ENCODE measurements at places on chromosomes 12 and 14.
A peak's percentile ranks its signal among the peaks of the same experiment; 100 is the strongest.

DNA sequence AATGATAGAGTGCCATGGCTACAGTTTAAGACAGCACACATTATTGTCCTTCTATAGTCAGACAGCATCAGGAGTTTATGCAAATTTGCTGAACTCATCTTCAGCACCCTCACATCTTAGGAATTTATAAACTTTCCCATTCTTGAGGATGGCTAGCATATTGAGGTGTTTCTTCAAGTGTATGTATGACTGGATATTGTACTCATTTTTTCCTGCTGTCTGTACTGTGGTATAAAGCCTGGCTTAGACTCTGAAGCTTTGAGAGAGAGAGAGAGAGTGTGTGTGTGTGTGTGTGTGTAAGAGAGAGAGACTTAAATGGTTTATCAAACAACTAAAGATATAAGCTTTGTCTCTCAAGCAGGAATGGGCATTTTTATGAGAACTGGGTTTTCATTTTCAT is 161.6 kb downstream of the PIK3C2G start:
- no peak for DNase-seq
- H3K4me3 ChIP-seq: no peak overlapping the region
- H3K36me3 ChIP-seq: no peaks in the 10 kb centered on the region
- peaks cover 7% of the 10 kb centered on the region for H3K4me1 ChIP-seq

DNA sequence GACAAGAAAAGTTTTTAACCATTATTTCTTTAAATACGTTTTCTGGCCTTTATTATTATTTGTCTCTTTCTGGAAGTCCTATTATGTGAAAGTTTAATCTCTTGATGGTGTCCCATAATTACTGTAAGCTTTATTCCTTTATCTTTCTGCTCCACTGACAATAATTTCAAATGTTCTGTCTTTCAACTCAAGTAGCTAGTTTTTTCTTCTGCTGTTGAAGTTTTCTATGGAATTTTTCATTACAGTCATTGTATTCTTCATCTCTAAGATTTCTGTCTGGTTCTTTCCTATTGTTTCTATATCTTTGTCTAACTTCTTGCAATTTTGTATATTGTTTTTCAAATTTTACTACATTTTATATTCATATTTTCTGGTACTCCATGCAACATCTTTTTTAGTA is 173.6 kb upstream of the MGAT4C start:
- H3K27me3 ChIP-seq: peaks cover 4% of the 10 kb centered on the region
- no peak overlapping the region for H3K4me3 ChIP-seq
- DNase-seq: no peak
- no peaks in the 10 kb centered on the region for H3K36me3 ChIP-seq
- no peaks in the 10 kb centered on the region for H3K4me1 ChIP-seq

GRCh38 chr14:55938249-55938791 is 179.9 kb upstream of the PELI2 start:
- H3K4me3 ChIP-seq: no peak overlapping the region
- no peaks in the 10 kb centered on the region for H3K4me1 ChIP-seq
- H3K27ac ChIP-seq: no peak overlapping the region
- peaks cover 4% of the 10 kb centered on the region for H3K27me3 ChIP-seq
- no peak for DNase-seq

DNA sequence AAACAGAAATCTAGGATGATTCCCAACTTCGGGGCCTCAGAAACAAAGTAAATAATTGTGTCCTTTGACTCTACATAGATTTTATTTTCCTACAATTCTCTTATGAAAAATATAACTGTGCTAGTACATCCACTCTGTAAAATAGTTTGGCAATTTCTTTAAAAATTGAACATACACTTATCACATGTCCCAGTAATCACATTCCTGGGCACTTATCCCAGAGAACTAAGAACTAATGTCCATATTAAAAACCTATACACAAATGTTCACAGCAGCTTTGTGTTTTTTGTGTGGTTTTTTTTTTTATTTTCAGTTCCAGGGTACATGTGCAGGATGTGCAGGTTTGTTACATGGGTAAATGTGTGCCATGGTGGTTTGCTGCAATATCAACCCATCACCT is 99.0 kb downstream of the KCNH5 start:
- H3K4me3 ChIP-seq: no peak overlapping the region
- H3K36me3 ChIP-seq: peaks cover 26% of the 10 kb centered on the region
- DNase-seq: no peak
- no peak overlapping the region for H3K27ac ChIP-seq
- H3K4me1 ChIP-seq: no peaks in the 10 kb centered on the region

GRCh38 chr14:56813143-56813551 is 2.9 kb upstream of the OTX2 start:
- no peaks in the 10 kb centered on the region for H3K36me3 ChIP-seq
- H3K27me3 ChIP-seq: peaks cover 100% of the 10 kb centered on the region
- no peak overlapping the region for H3K27ac ChIP-seq
- H3K4me3 ChIP-seq: no peak overlapping the region

DNA sequence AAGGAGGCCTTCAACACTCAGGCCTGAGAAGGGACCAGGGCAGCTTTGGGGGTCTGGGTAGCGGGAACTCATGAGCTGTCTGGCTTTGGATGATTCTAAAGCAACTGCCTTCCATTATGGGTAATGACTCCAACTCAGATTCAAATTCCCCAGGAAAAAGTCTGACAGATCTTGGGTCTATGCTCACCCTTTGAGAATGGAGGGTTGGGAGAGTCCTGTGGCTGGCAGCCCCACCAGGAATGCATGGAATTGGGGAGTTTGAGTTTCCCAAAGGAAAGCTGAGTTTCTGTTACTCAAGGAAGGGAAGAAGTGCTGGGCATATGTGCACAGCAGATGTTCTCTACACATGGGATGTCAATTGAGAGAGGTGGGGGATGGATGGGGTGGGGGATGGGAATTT is 22.4 kb upstream of the LTBP2 start:
- peaks cover 65% of the 10 kb centered on the region for H3K4me1 ChIP-seq
- H3K27me3 ChIP-seq: peaks cover 11% of the 10 kb centered on the region
- H3K27ac ChIP-seq: peak overlapping the region; percentile 50
- no peak overlapping the region for H3K4me3 ChIP-seq
- DNase-seq: no peak

GRCh38 chr12:121939186-121939585 is 20.8 kb downstream of the CFAP251 start:
- no peak overlapping the region for H3K4me3 ChIP-seq
- no peak for DNase-seq
- peaks cover 42% of the 10 kb centered on the region for H3K36me3 ChIP-seq
- no peaks in the 10 kb centered on the region for H3K27me3 ChIP-seq
- no peak overlapping the region for H3K27ac ChIP-seq

DNA sequence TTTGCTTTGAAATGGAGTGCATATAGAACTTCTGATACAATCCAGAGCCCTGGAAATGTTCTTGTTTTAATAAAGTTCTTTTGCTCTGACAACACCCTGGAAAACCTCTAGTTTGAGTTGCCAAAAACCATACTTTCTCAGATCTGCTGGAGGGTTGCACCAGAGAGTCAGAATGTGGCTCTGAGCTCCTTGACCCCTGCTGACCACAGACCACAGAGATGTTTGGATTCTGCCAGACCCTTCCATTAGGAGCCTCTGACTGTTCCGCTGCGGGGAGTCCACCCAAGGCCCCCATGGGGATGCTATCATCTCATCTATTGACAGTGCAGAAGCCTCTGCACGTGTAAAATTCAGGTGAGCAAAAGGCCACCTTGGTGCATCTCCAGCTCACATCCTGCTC is 332.6 kb downstream of the GLT1D1 start:
- H3K4me1 ChIP-seq: peaks cover 53% of the 10 kb centered on the region
- peaks cover 12% of the 10 kb centered on the region for H3K27me3 ChIP-seq
- no peak overlapping the region for H3K4me3 ChIP-seq
- peak overlapping the region; percentile 11 for H3K27ac ChIP-seq
- no peaks in the 10 kb centered on the region for H3K36me3 ChIP-seq

GRCh38 chr14:89138846-89139245 is 278.2 kb downstream of the FOXN3 start:
- H3K36me3 ChIP-seq: peaks cover 5% of the 10 kb centered on the region
- no peaks in the 10 kb centered on the region for H3K4me1 ChIP-seq
- DNase-seq: no peak
- H3K4me3 ChIP-seq: no peak overlapping the region

DNA sequence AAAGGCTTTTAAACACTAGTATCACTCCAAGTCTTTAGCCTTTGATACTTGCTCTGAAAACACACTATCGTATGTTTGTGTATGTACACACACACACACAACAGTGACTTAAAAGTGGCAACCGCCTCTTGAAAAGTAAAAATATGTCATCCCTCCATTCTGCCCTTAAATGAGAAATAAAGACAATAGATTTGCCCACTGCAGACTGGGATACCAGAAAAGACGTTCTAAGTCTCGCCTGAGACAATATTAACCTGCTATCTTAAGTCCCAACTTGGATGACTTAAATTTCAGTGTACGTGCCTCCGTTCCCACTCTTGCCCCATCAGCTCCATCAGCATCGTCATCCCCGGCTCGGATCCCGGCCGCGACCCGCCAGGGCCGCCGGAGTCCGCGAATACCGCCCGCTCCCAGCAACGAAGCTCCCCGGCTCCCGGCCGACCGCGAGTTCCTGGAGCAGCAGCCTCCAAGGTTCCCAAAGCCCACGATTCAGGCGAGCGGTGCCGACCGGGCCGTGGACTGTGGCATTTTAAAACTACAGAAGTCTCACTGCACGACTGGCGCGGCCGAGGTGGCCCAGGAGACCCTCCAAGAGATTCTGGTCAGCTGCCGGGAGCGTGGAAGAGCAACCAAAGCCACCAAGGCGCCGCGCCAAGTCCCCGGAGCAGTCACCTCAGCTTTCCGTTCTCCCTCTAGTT is 2.8 kb upstream of the ARID2 start:
- peak overlapping the region; percentile 99 for H3K4me3 ChIP-seq
- peaks cover 11% of the 10 kb centered on the region for H3K36me3 ChIP-seq
- peaks cover 29% of the 10 kb centered on the region for H3K4me1 ChIP-seq

- no peak overlapping the region for H3K27ac ChIP-seq
- no peak overlapping the region for H3K4me3 ChIP-seq
- peaks cover 4% of the 10 kb centered on the region for H3K27me3 ChIP-seq
Measured at GRCh38 chr14:45082420-45082819, 1.5 kb upstream of the PRPF39 start.

GRCh38 chr14:68246074-68246785 is 426.7 kb downstream of the RAD51B start:
- H3K4me3 ChIP-seq: peak overlapping the region; percentile 9
- peak overlapping the region; percentile 96 for H3K27ac ChIP-seq
- peaks cover 93% of the 10 kb centered on the region for H3K4me1 ChIP-seq
- no peaks in the 10 kb centered on the region for H3K27me3 ChIP-seq
- no peak for DNase-seq

DNA sequence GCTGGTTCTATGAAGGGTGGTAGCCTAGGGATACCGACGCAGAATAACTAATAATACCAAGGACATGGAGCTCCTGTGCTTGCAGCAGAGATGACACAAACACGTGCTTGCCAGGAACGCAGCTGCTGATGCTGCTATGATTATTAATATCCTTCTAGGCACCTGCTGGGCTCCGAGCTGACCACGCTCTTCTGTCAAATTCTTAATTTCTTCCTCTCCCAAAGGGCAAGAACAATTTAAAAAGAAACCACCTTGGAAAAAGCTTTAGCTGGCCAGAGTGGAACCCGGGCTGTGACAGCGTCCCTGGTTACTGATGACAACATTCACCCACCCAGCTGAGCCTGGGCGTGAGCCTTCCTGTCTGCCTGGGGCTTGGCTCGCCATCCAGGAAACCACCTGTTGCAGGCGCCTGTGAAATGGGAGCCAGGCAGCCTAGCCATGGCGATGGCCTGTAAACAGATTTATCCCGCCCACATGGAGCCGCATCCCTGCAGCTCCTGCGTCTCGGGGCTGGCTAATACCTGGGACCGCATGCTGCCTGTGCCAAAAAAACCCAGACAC is 28.8 kb downstream of the CLMN start:
- H3K27ac ChIP-seq: no peak overlapping the region
- peaks cover 25% of the 10 kb centered on the region for H3K27me3 ChIP-seq
- H3K36me3 ChIP-seq: peaks cover 10% of the 10 kb centered on the region

GRCh38 chr14:49895480-49895879 is 2.6 kb downstream of the ARF6 start:
- H3K4me3 ChIP-seq: peak overlapping the region; percentile 98
- DNase-seq: no peak
- H3K27me3 ChIP-seq: peaks cover 4% of the 10 kb centered on the region
- peaks cover 39% of the 10 kb centered on the region for H3K36me3 ChIP-seq
- H3K4me1 ChIP-seq: peaks cover 47% of the 10 kb centered on the region

DNA sequence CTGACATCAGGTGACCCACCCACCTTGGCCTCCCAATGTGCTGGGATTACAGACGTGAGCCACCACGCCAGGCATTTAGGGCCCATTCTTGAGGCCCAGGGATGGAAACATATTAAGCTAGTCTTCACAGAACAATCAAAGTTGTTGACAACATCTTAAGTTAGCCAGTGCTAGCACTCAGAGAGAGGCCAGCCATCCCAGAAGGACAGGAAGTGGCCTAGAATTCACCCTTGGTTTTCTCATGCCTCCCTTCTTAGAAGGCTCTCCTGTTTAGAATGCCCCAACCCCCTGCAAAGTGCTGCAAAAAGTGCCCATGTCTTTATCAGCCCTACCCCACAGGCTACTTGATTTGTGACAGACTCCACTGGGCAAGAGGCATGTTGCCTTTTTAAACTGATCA is 12.1 kb upstream of the OR6J1 start:
- no peak overlapping the region for H3K4me3 ChIP-seq
- no peak for DNase-seq
- peaks cover 30% of the 10 kb centered on the region for H3K4me1 ChIP-seq
- peaks cover 3% of the 10 kb centered on the region for H3K27me3 ChIP-seq

DNA sequence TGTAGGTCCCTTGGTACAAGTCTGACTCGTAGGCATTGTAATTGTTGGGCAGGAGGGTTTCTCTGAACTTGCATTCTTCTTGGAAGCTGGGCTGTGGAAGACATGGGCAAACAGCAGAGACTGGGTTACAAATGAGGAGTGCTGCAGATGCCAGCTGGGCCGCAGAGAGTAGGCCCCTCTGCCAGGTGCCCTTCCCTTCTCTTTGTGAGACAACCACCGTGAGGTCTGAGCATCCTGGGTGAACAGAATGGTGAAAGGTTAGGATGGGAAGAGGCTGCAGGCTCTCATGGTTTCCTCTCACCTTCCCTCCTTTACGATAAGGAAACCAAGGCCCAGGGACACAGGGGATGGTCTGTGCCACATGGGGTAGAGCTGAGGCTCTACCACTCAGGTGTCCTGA is 11.3 kb downstream of the FGF6 start:
- peak overlapping the region; percentile 62 for H3K27ac ChIP-seq
- peaks cover 3% of the 10 kb centered on the region for H3K27me3 ChIP-seq
- no peaks in the 10 kb centered on the region for H3K36me3 ChIP-seq
- H3K4me1 ChIP-seq: peaks cover 43% of the 10 kb centered on the region
- no peak for DNase-seq

DNA sequence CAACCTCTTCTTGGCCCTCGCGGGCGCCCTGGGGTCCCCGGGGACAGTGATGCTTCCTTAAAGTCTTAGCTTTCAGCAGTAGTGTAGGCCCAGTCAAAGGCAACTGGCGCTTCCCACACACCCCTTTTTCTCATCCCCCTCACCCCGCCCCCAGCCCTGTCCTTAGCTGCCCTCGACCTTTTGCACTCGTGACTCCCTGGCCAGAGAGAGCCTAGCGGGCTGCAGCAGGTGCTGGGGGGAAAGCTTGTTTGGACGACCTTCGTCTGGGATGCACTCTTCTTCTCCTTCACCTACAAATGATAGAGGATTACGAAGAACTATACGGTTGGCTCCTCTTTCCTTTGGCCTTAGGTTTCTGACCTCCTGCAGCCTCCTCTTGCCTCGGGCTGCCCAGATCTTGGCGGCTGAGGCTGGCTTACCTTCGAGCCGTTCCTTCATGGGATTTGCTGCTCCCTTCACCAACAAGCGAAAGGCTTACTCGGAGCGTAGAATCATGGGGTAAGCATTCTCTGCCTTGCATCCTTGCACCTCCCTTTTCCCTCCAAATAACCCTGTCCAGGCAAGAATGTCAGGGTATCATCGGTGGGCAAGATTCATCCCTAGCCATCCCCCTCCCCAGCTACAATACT is 815 bp downstream of the COQ10A start:
- peaks cover 15% of the 10 kb centered on the region for H3K36me3 ChIP-seq
- peak overlapping the region; percentile 91 for H3K4me3 ChIP-seq
- DNase-seq: no peak
- peaks cover 23% of the 10 kb centered on the region for H3K4me1 ChIP-seq

All from nephron progenitor cell (in vitro differentiated cells).